Large intestine (tissue), 12 donors: ENCODE measurements at places on chromosomes 4 and X.

- DNase-seq, result peak; percentile 70
Measured at GRCh38 chr4:76087007-76087769, 12.7 kb downstream of the ART3 start.

GRCh38 chrX:21993265-21993664, 38.9 kb upstream of the PHEX start:
- DNase-seq, result no peak

GRCh38 chrX:13364230-13364857, 44.5 kb upstream of the ATXN3L start:
- no peak for DNase-seq

- DNase-seq, result no peak
Measured at GRCh38 chr4:114136069-114136468, 156.6 kb upstream of the ARSJ start.

DNA sequence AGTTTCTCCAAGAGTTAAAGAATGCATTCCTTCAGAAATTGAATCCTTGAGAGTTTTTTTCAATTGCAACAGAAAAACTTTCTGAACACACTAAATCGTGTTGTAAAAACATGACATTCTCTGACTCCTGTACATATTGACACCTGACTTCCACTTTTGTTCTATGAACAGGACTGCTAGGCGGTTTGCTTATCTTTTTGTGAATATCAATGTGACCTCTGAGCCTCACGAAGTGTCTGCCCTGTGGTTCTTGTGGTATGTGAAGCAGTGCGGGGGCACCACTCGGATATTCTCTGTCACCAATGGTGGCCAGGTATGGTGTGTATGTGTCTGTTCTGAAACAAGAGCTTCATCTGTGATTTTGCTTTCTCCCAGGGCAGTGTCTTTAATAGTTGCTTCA, 71.9 kb downstream of the MAOA start:
- DNase-seq, result no peak

DNA sequence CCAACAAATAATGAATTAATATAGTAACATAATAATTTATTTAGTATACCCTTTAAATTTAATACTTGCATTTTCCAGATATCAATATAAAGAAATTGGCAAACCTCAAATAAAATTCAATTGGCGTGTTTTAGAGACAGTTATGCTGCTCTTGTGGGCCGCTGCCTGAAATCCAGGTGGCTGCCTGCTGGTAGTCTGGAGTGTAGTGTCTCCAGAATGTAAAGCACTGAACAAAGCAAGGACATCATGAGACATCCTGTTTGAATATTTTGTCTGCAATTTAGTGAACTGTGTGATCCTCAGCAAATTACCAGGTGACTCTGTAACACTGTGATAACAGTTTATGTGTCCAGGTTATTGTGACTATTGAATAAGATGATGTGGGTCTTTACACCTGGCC, 29.9 kb downstream of the ZFP42 start:
- DNase-seq, result no peak

- DNase-seq, result no peak
Measured at GRCh38 chr4:156816360-156816755, 155.2 kb downstream of the PDGFC start.

GRCh38 chr4:5209862-5210261, 158.6 kb downstream of the STK32B start:
- no peak for DNase-seq

DNA sequence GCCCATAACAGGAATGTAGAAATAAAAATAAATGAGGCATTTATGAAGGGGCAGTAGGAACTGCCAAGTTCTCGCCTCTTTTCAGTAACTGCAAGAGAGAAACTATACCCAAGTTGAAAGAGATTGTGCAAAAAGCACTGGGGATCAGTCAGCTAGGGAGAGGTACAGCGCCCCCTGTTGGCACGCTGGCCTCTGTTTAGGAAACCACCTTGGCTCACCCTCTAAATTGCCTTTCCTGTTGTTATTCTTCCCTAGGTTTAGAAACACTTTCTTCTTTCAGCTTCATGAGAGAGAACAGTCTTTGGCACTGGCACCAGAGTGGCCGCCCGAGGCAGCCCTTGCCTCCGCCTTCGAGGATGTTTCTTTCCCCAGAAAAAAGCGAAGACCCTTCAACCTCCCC, 348.5 kb downstream of the MID1IP1 start:
- DNase-seq, result peak; percentile 49

DNA sequence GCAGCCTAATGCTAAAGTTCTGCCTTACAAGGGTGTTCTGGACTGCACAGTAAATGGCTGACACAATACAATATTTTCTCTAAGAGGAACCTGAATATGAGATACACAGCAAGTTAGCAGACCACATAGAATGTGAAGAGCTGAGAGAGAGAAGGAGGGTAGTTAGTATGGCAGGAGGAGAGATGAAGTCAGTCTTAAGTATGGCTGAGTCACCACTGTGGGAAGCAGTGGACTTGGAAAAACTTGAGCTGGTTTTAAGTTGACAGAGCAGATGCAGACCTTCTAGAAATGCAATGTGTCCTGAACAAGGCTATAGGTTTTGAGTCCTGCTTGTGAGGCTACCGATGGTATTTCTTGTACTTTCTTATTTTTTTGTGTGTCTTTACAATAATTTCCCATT, 172.5 kb downstream of the SH2D1A start:
- no peak for DNase-seq

DNA sequence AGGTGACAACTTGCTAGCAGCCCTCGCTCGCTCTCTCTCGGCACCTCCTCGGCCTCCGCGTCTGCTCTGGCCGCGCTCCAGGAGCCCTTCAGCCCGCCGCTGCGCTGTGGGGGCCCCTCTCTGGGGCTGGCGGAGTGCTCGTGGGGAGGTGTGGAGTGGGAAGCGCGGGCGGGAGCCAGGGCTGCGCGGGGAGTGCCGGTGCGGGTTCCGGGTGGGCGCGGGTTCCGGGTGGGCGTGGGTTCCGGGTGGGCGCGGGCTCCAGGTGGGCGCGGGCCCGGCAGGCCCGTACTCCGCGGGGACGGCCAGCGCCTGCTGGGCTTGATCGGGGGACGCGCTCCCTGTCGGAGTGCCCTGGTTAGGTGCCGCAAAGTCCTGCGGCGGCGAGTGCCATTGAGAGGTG, 384.3 kb downstream of the GPM6A start:
- no peak for DNase-seq

GRCh38 chrX:155065035-155065734, 5.8 kb downstream of the CMC4 start:
- no peak for DNase-seq

DNA sequence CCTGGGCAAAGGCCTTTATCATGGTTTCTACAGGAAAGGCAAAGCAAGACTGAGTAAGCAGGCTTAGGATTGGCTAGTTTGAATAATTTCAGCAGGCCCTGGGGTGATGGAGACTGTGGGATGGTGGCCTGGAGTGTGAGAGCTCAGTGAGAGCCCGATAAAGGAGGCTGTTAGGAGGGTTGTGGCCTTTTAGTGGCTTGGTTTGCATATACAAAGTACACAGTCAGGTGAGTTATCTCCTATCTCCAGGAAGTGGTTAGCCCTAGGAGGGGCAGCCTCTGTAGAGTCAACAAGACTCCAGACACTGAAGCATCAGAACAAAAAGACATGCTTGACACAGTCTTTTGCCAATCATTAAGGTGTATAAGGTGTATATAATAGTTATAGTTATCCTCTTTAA, 157.2 kb downstream of the CFAP299 start:
- DNase-seq, result peak; percentile 62

- peak; percentile 38 for DNase-seq
Measured at GRCh38 chr4:119016636-119017035, 119.0 kb upstream of the MYOZ2 start.

DNA sequence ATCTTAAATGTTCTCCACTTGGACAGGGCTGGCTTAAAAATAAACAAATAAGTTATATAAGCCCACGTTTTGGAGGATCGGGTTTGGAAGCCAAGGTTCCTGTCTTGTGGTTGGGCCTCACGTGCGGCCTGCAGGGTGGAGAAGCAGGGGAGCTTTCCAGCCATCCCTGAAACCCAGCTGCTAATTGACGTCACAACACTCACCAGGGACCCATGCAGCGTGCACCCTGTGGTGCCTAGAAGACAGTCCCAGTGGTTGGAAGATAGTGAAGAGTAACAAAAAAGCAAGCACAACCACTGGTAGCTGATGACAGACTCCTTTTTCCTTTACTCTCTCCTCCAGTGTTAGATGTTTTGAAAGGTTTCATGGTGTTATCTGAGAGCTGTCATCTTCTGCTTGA, 142.0 kb upstream of the RBPJ start:
- no peak for DNase-seq

DNA sequence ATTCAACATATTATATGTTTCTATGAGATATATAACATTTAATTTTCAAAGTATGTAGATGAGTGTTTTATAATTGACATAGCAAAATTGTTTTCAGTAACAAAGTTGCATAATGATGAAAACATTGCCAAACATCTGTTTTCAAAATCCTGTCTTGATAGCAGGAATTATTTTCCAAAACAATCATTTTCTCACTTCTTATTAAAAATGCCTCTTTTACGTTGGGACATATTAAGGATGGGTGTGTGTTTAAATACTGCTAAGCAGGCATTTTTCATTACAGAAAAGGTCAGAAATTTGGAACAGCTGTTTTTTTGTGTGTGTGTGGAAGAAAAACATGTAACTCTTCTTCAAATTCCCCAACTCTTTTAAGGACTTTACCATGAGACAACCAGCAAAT, 452.0 kb downstream of the SPRY1 start:
- DNase-seq, result no peak

DNA sequence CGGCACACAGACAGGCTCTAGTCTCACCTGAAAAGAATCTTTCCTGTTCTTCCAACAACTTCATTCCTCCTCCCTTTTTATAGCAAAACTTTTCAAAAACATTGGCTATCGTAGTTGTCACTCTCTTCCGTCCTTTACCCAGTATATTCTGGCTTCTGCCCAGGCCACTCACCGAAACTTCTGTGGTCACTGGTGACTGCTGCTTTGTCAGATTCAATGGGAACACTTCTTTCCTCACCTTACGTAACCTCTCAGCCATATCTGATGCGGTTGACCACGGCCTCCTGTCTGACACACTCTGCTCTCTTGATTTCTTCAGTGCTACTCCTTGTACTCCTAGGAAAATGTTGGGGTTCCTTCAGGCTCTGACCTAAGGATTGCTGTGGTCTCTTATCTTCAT, 9.2 kb upstream of the RNF150 start:
- no peak for DNase-seq

DNA sequence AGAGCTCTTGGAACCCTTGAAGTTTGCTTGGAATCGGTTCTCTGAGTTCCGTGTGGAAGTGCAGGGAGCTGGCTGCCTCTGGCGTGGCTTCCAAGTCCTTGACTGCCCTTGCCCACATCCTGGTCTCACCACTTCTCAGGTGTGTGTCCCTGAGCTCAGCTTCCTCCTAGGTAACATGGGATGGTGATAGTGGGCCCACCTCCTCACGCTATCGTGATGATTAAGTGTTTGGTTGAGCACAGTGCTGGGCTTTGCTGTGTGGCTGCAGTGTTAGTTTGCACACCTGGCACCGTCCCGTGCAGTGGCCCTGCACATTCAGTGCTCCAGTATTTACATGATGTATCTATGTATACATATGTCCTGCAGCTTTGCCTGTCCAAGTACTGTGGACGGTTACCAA, 81.5 kb downstream of the CLDN34 start:
- no peak for DNase-seq

GRCh38 chr4:76641351-76641750, 206.3 kb downstream of the SHROOM3 start:
- DNase-seq, result no peak

GRCh38 chr4:56289934-56290333, 97.4 kb downstream of the AASDH start:
- DNase-seq, result no peak

GRCh38 chr4:106371161-106371560, 2.6 kb upstream of the GIMD1 start:
- no peak for DNase-seq

- no peak for DNase-seq
Measured at GRCh38 chrX:1231850-1232465, 19.5 kb upstream of the CRLF2 start.

DNA sequence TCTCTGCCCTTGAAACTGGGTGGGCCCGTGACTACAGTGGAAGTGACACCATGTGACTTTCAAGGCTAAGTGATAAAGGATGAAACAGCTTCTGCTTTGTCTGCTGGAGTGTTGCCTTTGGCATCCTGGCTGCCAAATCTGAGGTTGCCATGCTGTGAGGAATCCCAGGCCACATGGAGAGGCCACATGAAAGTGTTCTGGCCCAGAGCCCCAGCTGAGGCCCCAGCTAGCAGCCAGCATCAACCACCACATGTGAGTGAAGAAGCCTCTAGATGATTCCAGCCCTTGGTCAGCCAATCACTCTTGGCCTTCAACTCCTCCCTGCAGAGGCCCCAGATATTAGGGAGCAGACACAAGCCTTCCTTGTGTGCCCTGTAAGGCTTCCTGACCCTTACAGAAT, 94.4 kb upstream of the BCOR start:
- DNase-seq, result no peak

DNA sequence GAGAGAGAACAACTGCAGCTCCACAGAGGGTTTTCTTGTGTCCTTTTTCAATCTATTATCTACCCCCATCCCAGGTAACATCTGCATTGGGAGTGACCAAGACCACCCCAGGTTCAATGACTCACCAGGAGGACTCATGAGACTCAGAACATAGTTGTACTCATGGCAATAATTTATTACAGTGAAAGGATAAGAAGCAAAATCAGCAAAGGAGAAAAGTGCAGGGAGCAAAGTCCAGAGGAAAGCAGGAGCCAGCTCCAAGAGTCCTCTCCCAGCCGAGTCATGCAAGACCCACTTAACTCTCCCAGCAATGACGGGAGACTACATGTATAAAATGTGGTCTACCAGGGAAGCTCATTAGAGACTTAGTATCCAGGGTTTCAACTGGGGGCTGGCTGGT, 129.5 kb upstream of the RBPJ start:
- DNase-seq, result peak; percentile 87

DNA sequence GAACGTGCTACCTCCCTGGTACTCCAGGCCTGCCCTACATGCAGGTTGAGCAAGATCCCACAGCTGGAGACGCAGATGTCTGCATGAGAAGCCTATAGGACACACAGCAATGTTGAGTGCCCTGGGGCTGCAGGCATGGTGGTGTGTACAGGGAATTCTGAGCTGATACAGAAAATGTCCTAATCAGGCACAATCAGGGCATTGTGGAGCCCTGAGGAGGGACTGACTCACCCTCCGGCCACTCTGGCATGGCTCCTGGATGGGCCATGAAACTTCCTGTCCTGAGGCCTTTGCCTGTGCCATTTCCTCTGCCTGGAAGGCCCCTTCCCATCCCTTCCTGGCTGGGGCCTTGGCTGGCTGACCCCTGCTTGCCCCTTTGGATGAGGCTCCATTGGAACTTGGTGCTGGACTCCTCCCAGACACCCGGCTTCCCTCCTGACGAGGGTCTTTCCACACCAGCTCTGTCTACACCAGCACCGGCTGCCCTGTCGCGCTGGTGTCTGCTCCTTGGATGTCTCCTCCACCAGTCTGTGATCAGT, 16.7 kb upstream of the AFAP1 start:
- DNase-seq, result no peak

- DNase-seq, result no peak
Measured at GRCh38 chr4:176608346-176608745, 184.4 kb downstream of the VEGFC start.
